ENCODE measurements at places on chromosomes 4 and X. TPM values are rescaled to one million over a fixed set of nuclear protein-coding genes. Genes with fewer than 3 reads are reported as not detected.

RNF128 gene
- total RNA-seq = 0.17 TPM

DNA sequence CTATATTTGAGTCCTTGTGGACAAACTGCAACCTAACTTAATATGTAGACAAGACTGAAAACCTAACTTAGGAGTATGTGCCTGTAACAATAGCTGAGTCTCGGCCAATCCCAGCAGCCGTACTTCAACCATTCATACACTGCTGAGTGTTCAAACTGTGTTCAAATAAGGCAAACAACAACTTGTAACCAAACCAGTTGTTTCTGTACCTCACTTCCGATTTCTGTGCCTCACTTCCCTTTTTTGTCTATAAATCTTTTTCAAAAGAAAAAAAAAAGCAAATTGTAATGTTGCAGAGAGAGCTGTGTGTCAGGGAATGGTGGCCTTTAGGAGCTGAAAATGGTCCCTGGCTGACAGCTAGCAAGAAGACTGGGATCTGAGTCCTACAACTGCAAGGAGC lies 46.0 kb downstream of the GEMIN8 start:
- no peak for DNase-seq

DNA sequence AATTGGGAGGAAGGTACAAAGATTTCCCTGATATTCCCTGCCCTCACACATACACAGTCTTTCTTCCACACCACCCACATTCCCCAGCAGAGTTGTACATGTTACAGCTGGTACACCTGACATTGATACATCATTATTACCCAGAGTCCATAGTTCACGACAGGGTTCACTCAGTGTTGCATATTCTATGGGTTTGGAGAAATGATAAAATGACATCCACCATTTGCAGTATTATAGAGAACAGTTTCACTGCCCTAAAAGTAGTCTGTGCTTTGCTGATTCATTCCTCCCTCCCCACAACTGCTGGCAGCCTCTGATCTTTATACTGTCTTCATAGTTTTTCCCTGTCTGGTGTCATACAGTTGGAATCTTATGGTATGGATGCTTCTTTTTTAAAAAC lies 15.0 kb downstream of the AGA start:
- DNase-seq = no peak

DNA sequence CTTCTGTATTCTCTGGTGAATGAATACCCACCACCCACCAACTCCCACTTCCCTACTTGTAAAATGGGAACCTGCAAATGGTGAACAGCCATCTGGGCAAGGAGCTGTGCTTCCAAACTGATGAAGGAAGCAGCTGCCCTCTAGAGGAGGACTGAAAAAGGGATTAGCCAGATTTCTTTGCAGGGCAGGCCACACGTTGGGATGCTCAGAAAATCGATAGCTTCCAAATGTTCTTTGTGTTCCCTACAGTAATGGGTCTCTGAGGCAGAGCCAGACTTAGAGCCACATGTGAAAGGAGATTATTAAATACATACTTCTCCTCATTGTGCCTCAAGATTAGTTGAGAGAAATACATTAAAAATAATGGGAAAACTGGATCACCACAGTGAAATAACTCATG lies 39.3 kb upstream of the LPAR4 start:
- DNase-seq = peak; percentile 38

LRP2BP gene
- 0.34 TPM for total RNA-seq

GRCh38 chrX:70664726-70665125 lies 220.1 kb downstream of the DLG3 start:
- DNase-seq = peak; percentile 42

FRMD7 gene
- not detected for total RNA-seq

GRCh38 chrX:141952603-141953002 lies 48.9 kb downstream of the MAGEC1 start:
- DNase-seq = no peak
